ENCODE measurements at places on chromosomes 13 and 19.
A peak's percentile ranks its signal among the peaks of the same experiment; 100 is the strongest.

DNA sequence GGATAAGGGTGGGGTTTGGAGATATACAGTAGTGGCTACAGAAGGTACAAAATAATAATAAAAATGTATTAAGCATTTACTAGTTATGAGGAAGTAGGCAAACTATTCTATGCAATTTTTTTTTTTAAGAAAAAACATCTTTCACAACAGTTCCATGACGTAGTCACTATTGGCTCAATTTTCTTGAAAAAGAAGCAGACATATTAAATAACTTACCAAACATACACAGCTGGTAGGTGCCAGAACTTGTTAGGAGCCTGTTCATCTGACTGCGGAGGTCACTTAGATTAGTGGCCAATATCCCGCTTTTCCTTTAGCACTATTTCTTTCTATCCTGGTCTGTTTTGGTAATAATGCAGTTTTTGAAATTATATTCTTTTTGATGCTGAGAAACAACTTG, 593.5 kb downstream of the KCTD12 start:
- no peak for DNase-seq

DNA sequence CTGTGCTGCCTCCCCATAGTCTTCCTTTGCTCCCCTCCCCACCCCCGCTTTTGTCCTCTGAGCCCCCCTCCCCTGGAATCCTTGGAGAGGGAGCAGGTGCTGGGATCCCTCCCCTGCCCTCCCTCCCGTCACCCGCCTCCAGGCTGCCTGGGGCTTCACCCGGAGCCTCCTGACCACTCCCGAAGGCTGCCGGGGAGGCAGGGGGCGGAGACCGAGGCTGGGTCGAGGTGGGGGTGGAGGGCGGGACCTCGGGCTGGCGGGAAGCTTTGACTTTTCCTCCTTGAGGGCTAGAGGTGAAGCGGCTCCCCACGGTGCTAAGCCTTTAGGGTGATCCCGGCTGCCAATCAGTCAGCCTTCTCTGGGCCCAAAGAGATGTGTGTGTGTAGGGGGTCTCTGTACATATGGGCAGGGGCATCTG, 1.5 kb downstream of the KMT5C start:
- peak; percentile 63 for DNase-seq

- no peak for DNase-seq
These were observed 4.3 kb downstream of the GDF15 start for GRCh38 chr19:18390065-18390907.

- DNase-seq, result no peak
These were observed 1.4 kb upstream of the HSH2D start for GRCh38 chr19:16142032-16142580.

DNA sequence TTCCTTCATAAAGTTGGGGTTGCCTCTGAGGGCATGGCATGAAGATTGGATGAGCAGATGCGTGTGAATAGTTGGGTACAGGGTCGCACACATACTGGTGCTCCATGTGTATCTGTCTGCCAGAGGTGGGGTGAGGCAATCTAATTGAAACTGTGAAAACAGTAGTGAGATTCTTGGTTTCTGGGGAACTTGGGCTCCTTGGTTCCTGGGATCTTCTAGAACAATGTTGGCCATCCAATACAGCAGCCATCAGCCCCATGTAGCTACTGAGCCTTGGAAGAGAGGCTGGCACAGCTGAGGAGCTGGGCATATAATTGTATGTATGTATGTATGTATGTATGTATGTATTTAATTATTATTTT, 616 bp downstream of the FCHO1 start:
- no peak for DNase-seq

DNA sequence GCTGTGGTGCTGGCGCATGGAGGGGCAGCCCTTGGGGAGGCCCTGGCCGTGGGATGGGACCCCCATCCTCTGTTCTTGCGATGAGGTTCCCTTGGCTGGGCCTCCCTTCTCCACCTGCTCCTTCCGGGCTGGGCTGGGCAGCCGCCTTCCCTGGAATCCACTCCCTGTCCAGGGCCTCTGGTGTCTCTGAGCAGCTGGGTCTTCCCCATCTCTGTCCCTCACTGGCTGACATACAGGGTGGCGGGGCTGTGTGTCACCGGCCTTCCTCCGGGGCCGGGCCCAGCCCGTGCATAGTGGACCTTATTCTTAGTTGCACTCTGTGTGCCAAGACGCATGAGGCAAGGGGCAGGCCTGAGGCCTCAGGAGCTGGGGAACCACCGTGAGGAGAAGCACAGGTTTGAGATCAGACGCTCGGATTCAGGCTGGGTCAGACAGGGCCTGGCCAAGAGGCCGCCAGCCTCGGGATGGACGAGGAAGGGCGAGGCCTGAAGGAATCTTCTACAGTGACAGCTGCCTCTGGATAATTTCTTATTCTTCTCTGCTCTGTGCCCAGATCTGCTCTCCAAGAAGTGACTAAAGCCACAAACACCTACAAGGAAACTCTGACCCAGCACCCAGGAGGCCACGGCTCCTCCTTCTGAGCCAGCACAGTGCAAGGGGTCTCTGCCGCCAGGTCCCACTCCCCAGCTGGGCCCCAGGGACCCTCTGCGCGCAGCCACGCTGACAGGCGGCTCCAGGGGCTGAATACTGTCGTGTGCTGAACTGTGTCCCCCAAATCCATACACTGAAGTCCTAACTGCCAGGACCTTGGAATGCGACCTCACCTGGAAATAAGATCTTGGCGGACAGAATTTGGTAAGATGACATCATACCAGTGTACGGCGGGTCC, 11.0 kb downstream of the SGTA start:
- no peak for DNase-seq

DNA sequence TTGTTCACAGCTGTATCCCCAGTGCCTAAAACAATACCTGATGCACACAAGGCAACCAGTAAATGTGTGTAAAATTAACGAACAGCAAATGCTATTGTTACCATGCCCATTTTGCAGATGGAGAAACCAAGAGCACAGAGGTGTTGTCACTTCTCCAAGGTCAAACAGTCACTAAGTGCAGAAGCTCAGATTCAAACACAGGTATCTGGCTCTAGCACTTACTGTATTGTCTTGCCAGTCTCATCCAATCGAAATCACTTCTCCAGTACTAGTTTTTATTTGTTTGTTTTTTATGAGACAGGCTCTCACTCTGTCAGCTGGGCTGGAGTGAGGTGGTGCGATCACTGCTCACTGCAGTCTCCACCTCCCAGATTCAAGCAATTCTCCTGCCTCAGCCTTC, 13.7 kb downstream of the PLD3 start:
- no peak for DNase-seq

DNA sequence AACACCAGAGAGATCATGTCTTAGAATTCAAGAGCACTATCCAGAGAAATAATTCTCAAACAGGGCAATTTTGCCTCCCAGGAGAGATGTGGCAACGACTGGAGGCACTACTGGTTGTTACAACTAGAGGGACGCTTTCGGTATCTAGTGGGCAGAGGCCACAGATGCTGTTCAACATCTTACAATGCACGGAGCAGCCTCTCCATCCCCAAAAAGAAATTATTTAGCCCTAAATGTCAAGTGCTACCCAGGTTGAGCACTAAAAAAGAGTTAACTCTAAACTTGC, 78.6 kb downstream of the ABCC4 start:
- no peak for DNase-seq

DNA sequence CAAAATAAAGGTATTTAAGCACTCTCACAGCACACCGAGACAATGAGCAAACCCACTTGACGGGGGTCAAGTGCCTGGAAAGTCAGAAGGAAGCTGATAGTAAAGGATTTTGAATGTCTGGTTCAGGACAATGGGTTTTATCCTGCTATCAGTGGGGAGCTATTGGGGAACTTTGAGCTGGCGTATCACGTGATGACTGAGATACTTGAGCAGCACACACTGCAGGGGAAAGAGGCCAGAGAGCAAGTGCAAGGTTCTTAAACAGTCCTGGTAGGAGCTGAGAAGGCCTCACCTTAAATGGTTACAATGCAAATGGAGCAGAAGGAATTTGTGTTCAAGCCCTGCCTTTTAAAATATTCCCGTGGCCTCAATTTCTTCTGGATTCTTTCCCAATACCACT, 225.3 kb downstream of the LACC1 start:
- no peak for DNase-seq

DNA sequence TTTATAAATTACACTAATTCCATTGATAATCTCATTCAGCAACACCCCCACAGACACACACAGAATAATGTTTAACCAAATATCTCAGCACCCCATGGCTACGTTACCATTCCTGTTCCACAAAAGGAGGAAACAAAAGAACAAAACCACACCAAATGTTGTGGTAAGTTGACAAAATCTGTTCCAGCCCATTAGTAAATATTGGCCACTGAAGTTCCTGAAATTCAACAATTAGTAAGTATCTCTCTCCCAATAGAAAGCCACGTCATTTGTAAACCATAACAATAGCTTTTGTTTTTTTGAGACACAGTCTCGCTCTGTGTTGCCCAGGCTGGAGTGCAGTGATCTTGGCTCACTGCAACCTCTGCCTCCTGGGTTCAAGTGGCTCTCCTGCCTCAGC, 2.3 kb upstream of the FCAR start:
- no peak for DNase-seq

GRCh38 chr19:827314-827709, 325 bp upstream of the AZU1 start:
- no peak for DNase-seq

GRCh38 chr13:106561551-106562170, 6.3 kb downstream of the ARGLU1 start:
- DNase-seq, result peak; percentile 50

- DNase-seq, result no peak
These were observed 104.6 kb upstream of the ZNF98 start for GRCh38 chr19:22526661-22527272.

- peak; percentile 13 for DNase-seq
These were observed 258.2 kb upstream of the STARD13 start for GRCh38 chr13:33543631-33544265.

DNA sequence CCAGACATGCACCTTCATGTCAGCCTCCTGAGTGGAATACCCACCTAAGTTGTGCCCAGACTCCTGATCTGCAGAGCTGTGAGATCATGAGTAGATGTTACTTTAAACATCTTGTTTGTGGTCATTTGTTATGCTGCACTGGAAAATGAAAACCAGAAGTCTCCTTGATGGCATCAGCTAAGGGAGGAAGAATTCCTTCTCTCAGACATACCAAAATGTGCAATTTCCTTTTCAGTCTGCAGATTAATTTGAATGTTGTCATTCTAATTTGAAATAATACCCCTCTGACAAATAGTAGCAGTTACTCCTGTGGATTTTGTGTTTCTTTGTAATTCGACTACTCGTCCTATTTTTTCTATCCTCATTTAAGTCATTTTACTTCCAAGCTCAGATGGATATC, 59.3 kb downstream of the ITGBL1 start:
- no peak for DNase-seq

- no peak for DNase-seq
These were observed 11.7 kb downstream of the CIC start for GRCh38 chr19:42280815-42281145.

DNA sequence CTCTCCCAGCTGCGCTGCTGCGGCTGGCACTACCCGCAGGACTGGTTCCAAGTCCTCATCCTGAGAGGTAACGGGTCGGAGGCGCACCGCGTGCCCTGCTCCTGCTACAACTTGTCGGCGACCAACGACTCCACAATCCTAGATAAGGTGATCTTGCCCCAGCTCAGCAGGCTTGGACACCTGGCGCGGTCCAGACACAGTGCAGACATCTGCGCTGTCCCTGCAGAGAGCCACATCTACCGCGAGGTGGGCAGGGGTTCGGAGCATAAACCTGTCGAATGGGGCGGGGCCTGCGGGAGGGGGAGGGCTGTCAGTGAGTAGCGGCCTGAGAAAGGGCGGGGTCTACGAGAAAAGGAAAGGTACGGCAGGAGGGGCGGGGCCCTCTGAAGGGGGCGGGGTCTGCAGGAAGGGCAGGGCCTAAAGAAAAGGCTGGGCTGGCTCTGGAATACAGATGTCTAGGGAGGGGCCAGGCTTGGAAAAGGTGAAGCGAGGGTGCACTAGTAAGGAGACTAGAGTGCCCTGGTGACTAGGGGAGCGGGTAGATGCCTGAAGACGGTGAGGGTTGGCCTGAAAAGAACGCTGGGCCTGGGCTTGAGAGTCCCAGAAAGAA, 3.6 kb downstream of the CD37 start:
- peak; percentile 17 for DNase-seq

DNA sequence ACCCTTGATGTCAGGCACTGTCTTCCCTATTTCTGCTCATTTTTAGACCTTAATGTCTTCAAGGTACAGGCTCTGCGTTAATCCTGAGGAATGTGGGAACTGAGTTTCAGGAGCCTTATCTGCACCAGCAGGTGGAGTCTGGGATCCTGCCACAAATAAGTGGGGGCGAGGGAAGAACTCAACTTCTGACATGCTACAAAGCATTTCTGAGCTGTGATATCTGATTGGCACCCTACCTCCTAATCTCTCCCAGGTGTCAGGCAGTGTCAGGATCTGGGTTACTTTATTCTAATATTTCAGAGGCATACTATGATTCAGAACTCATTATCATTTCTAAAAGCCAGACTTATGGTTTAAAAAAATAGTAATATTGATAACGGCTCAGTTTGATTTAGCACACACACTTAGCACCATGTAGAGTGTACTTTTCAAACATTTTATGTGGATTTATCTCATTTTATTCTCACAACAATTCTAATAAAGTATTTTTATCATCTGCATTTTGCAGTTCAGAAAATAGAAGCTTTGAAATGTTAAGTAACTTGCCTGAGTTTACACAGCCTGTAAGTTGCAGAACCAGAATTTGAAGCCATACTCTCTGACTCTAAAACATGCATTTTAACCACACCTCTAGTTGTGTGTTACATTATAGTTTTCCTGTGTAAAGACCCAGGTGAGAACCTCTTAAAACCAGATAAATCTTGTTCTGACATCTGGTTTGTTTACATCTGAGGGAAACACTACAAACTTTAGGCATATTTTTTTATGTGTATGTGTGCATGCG, 358.6 kb downstream of the TDRD3 start:
- DNase-seq, result no peak

DNA sequence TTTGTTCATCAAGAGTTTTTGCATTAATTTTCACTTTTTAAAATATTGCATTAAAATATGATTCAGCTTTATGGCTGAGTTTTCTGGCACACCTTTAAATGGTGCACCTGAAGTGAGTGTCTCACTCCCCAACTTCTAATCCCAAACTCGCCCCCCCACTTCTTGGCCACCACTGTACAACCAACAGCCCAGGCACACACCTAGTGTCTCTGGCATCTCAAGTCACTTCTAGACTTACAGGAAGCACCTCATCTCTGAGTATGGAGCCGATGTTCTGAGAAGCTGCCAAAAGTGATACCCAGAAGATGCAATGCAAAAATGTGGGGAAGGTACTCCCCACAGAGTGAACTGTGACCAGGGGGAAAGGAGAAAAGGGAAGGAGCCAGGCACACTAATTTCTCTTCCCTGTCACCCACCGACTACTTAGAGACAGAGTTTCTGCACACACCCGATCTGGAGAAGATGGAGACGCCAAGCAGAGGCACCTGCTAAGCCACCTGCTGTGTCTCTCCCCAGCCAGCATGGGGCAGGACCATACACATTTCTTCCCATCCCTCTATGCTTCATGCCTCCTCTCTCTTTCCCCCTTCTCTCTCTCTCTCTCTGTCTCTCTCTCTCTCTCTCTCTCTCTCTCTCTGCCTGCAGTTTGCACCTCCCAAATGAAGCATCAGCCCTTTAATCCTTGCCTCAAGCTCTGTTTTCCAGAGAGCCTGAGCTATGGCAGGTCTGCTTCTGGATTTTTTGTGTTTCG, 155.3 kb upstream of the ZNF507 start:
- DNase-seq, result no peak

GRCh38 chr19:18361646-18362045, 21.2 kb downstream of the PGPEP1 start:
- no peak for DNase-seq
